Activated CD8-positive, alpha-beta memory T cell treated with anti-CD3 and anti-CD28 coated beads for 24 hours (primary cell): ENCODE measurements at places on chromosomes 12 and 14.

GRCh38 chr14:45140661-45141187 lies 5.0 kb downstream of the FANCM start:
- no peak for DNase-seq

DNA sequence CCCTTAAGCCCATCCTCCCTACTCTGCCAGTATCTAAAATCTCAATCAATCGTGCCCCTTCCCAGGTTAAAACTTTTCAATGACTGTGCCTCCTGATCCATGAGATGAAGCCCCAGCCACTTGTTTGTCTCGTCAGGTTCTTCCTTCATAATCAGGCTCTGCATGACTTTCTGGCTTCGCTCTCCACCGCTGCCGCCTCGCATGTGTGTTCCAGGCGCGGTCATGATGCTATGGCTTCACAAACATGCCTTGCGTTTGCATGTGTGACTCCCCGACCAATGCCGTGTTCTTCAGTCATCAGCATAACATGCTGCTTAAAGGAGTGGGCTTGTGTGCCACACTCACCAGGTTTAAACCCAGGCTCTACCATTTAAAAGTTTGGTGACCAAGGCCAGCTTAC lies 5.0 kb upstream of the C1RL start:
- no peak for DNase-seq

- DNase-seq = peak; percentile 71
These were observed 221.9 kb downstream of the PELI2 start for GRCh38 chr14:56339855-56340701.

GRCh38 chr12:21026302-21026701 lies 104.7 kb upstream of the SLCO1B1 start:
- no peak for DNase-seq

GRCh38 chr12:3945671-3946070 lies 72.5 kb upstream of the PARP11 start:
- DNase-seq = no peak

DNA sequence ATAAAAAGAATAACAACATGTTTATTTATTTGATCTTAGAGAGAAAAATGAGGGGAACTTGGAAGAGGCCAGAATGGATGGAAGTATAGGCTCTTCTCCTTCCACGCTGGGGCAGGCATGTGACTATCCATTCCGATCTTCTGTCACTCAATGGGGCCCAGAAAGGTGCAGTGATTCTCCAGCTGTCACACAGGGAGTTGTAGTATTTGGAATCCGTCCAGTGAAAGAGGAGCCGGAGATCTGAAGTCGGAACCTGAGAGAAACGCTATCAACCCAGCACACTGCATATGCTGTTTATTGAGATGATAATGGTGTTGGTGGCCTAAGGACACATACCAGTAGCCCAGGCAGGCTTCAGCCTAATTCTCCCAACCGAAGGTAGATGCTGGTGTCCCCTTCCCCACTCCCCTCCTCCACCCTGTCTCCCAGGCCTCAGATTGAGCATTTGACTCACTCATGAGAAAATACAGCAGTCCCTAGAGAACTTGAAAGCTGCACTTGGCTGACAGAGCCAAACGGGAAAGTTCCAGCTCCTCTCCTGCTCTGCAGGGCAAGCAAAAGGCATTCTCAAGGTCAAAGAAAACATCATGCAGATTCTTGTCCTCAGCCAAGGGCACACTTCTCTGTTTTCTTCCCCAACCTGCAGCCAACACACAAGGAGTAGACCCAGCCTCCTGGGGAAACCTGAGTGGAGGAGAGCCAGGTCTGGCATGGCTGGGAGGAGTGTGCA lies 100.4 kb downstream of the IRF2BPL start:
- no peak for DNase-seq
